ENCODE measurements at places on chromosomes 5 and 9. TPM values are rescaled to one million over a fixed set of nuclear protein-coding genes. Genes with fewer than 3 reads are reported as not detected.

Gene FBN2
- 80.1 TPM for total RNA-seq

Gene DELE1
- total RNA-seq = 38.6 TPM

Gene TAF11L5
- not detected for total RNA-seq

Gene TXNDC8
- not detected for total RNA-seq

Gene DEPDC1B
- total RNA-seq = 2.1 TPM

Gene ELAVL2
- under 0.01 TPM for total RNA-seq

Gene PCDHGB3
- 5.8 TPM for total RNA-seq

Gene LEAP2
- 0.33 TPM for total RNA-seq

Gene PCSK1
- total RNA-seq = not detected

GRCh38 chr5:4662756-4663155 is 477.4 kb upstream of the ADAMTS16 start:
- no peaks in the 10 kb centered on the region for H3K27me3 ChIP-seq
- no peak overlapping the region for H3K27ac ChIP-seq
- H3K4me1 ChIP-seq = no peaks in the 10 kb centered on the region
- no peaks in the 10 kb centered on the region for H3K36me3 ChIP-seq
- no peak overlapping the region for H3K4me3 ChIP-seq
- DNase-seq = no peak

DNA sequence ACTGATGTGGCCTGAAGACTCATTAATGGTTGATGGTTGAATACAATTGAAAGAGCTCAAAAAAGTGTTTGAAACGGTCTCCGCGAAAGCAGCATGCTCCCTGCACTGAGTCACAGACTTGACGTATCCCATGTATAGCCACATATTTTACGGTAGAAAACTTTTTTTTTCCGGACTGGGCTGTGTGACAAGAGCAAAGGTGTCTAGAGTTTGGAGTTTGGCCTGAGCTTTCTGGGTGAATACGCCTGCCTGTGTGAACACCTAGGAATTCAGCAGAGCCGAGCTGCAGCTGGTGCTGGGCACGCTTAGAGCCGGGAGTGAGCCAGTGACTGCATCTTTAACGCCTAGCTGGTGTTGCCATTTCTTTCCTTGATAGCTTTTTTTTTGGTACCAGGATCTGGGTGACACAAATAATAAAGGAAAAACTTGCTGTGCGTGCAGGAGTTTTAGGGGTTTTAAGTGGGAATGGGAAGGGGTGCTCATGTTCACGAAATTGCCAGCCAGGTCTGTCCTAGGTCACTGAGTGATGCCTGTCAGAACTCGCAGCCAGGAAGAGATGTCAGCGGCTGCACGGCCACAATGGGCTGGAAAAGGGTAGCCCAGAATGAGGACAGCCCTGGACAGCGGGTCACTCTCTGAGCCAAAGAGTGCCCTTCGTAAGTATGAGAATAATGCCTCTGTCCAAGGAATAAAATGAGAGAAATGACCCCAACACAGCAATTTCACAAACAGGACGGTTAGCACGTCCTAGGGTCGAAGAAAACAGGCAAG is 51.7 kb downstream of the PSMB7 start:
- peaks cover 5% of the 10 kb centered on the region for H3K36me3 ChIP-seq
- H3K4me1 ChIP-seq = peaks cover 2% of the 10 kb centered on the region
- no peak overlapping the region for H3K4me3 ChIP-seq
- H3K27me3 ChIP-seq = no peaks in the 10 kb centered on the region
- no peak for DNase-seq
- no peak overlapping the region for H3K27ac ChIP-seq

DNA sequence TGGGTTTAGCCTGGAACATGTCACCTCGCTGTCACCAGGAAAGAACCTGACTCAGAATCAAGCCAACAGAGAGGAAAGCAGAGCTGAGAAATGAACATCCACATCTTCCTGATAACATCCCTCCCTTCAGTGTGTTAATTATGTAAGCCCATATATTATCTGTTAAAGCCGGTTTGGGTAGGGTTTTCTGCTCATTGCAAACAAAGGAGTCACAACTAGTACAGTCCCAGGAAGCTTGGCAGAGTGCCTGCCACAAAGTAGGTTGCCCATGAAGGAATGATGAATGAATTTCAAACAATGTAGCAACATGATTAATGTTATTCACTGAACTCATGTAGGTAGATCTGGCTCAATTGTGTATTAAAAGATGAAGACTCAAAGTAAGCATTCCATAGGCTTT is 10.4 kb upstream of the PPARGC1B start:
- no peak overlapping the region for H3K27ac ChIP-seq
- no peak overlapping the region for H3K4me3 ChIP-seq
- H3K4me1 ChIP-seq = no peaks in the 10 kb centered on the region

- no peaks in the 10 kb centered on the region for H3K36me3 ChIP-seq
- H3K27me3 ChIP-seq = peaks cover 2% of the 10 kb centered on the region
- H3K4me1 ChIP-seq = peaks cover 12% of the 10 kb centered on the region
- H3K27ac ChIP-seq = no peak overlapping the region
- DNase-seq = no peak
These were observed 35.4 kb upstream of the MAP1B start for GRCh38 chr5:72071906-72072305.

GRCh38 chr9:134146774-134147493 is 11.1 kb downstream of the WDR5 start:
- no peak overlapping the region for H3K4me3 ChIP-seq
- H3K27me3 ChIP-seq = no peaks in the 10 kb centered on the region
- H3K27ac ChIP-seq = no peak overlapping the region
